GM04503 (cell line): ENCODE measurements at places on chromosomes 3 and 15.
A peak's percentile ranks its signal among the peaks of the same experiment; 100 is the strongest.

DNA sequence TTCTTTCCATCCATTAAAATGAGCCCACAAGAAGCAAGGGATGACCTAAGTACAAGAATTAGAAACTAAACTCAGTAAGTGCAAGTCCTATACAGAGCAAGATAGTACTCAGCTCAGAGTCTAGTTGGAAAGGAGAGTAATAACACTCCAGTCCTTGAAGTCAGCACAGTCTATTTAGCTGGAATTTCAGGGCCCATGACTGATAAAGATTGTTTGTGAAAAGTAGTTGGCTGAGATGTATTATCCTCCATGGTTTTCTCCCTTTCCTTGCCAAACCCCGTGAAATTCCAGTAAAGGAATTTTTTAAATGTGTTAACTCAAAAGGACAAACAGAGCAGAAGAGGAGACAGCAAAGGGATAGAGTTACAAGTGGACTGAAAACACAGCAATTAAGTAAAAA is 127.2 kb upstream of the STT3B start:
- DNase-seq, result no peak

- DNase-seq, result no peak
Measured at GRCh38 chr15:56772868-56773639, 39.7 kb upstream of the ZNF280D start.

DNA sequence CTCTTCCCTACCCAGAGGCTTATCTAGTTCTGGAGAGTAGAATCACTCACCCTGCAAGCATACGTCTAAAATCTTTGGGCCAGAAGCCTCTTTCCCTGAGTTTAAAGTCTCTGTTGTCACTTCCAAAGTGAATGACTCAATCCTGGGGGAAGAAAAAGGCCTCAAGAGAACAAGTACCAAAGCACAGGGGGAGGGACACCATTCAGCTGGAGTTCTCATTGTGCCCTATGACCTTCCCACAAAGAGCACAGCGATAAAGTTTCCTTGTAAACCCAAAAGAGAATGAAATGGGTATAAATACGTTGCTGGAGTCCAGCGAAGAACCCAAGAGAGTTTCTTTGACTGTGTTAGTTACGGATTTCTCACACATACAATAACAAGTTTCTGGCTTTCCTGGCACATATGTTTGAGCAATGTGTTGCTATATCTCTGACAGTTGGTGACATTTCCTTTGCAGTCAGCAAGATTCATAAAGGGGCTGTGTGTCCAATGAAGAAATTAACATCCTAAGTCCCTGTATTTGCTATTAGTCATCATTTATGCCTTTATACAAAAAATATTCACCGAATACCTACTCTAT is 107.3 kb upstream of the PTPRG start:
- no peak for DNase-seq

GRCh38 chr3:172946061-172946460 is 195.0 kb downstream of the SPATA16 start:
- no peak for DNase-seq

DNA sequence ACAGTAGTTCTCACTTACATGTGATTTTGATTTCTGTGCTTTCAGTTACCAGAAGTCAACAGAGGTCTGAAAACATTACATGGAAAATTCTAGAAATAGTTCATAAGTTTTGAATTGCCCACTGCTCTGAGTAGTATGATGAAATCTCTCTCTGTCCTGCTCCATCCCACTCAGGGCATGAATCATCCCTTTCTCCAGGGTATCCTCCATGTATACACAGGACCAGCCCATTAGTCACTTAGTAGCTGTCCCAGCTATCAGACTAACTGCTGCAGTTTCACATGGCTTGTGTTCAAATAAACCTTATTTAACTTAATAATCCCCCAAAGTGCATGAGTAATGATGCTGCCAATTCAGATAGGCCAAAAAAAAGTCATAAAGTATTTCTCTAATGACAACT is 38.6 kb downstream of the EPHA3 start:
- DNase-seq, result peak; percentile 34

DNA sequence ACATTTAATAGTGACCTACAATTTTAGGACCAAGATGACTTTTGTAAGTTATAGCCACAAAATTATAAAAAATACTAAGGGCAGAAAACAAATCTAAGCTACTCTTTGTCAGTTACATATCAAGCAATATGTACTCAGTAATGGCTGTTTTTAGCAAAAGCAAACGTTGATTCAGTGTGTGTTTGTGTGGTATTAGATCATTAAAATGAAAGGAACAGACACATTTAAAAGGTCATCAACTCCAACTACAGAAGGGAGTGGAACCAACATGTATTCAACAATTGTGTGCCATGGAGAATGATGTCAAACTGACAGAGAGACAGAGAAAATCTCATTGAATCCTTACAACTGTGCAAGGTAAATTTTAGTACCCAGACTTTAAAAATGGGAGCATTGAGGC is 268.8 kb upstream of the STT3B start:
- DNase-seq, result no peak

DNA sequence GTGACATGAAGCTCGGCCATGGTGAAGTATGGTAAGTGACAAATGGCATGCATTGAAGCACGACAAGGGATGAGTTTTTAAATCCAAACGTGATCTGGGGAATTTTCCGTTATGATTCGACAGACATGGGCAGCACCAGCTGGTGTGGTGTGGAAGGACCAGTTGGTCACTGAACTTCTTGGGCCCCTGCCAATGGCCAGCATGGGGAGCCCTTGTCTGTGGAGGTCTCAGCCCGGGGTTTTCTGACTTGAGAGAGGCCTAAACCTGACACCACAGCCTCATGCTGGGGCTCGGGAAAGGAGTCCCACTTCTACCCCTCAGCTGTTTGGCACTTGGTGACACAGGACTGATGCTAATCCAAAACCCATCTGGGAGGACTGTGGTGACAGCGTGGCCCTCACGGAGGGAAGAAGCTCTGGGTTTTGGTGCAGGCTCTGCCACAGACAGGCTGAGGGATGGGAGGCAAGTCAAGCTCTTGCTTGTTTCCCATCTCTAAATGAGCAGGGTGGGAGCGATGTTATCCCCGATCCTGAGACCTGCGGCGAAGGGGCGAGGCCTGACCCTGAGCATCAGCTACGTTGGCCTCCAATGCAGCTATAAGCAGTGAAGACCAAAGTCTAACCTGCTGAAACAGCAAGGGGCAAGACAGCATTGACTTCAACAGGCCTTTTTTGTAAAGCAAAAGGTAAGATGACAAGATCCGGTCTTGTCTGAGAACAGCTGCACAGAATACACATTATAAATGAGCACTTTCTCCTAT is 69.5 kb downstream of the ATP1B3 start:
- no peak for DNase-seq

DNA sequence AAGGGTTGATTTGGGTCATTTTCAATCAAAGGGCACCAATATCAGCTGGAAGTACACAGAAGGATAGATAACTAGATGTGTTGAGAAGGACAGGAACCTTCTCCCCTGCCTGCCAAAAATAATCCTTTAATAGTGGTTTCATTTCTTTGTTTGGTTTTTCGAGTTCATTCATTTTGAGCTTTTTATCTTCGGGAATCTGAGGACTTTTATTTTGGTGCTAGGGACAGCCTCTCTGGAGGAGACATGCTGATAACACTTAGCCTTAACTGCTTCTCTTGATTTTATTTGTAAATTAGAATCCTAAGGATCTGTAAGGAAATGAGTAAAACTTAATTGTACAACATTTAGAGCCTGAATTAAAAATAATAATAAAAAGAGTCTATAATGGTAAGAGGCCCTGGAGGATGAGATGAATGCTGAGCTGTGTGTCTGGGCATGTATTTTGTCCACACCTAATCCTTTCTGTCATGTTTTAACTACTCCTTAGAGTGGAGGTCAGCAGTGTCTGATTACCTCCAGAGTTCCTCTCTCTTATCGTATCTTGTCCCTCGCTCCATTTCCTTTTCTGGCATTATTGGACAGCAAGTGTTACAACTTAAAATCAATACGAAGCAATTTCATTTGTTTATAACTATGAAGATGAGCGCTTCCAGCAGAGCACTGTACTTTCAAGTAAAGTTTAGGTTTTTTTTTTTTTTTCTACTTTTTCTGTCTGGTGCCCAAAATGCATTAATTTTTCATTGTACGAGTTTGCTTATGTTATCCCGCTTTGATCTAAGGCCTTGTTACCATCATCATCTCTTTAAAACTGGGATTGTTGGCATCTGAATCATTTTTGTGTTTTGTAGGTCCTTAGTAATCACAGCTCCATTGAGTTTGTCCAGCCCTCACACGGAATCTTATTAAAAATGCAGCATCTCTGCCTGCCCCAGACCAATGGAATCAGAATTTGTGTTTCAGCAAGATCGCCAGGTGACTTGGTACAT is 22.8 kb downstream of the PTPRG start:
- DNase-seq, result no peak

DNA sequence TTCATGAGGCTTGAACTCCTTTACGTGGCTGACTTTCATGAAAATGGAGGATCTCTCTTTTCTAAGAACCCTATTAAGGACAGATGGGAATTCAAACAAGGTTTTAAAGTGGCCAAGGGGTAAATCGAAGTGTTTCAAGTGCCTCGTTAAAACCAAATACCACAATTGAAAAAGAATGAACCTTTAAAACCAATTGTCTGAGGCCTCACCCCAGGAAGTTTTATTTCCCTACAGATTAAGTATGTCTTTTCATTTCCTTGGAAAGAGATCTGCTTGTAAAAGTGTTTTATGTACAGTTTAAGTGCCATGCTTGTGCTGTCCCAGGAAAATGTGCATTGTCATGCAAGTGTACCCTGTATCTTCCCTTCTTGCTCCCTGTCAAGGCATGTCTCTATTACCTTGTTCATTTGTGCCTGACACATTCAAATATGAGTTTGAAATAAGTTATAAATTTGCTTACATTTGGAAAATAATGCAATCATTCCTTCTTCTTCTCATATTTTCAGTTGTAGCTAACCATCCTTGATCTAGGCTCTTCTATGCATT is 138.7 kb downstream of the ZPLD1 start:
- no peak for DNase-seq

GRCh38 chr3:50447290-50447840 is 56.1 kb downstream of the CACNA2D2 start:
- no peak for DNase-seq

- no peak for DNase-seq
Measured at GRCh38 chr15:28889346-28889745, 3.6 kb downstream of the APBA2 start.

- no peak for DNase-seq
Measured at GRCh38 chr3:61288446-61288845, 37.2 kb upstream of the FHIT start.

DNA sequence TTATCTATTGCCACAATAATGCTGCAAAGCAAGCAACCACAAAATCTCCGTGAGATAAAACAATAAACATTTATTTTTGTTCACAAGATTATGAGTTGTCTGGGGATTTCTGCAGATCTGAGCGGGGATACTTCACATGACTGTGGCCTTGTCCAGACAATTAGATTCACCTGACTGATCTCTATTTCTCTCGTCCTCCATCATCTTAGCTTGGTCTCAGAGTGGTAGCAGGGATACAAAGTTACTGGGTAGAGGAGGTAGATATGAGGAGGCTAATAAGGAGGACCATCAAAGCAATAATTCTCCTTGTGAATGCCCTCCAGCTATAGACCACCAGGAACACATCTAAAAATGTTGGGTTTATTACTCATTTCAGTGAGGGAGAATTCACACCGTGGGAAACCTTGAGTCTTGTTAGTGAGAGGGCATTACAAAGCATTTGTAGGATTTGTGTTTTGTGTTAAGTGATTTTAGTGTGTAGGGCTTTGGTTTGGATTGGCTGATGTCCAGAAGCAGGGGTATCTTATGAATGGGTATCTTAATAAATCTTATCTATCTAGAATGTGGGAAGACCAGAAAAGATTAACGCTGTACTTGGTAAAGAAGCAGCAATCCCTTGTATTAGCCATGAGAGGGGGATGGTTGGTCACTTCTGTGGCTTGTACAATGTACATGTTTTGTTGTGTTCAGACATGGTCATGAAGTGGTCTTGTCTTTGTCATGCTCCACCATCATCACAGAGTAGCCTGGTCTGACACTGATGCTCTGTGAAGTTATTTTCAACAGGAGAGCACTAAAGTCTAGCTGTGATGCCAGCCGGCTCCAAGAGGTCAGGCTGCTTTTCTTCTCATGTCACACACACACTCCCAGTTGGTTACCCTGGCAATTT is 287.6 kb upstream of the STT3B start:
- DNase-seq, result no peak

- no peak for DNase-seq
Measured at GRCh38 chr3:31043184-31043819, 148.8 kb upstream of the GADL1 start.

DNA sequence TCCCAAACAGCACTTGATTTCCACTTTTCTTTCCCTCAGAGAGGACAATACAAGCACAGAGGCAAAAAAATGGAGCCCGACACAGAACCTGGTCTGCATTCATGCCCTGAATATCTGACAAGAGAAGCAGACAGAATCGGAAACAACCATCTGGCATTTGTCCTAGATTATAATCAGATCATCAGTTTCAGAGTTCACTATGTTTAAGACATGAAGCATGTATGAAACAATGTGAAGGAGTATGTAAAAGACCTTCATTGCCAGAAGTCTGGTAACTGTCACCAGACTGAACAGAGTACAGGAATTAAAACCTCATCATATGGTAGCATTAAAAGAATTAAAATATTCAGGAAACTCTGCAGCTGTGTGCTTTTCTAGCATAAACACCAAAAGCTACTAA is 65.0 kb downstream of the SETD2 start:
- no peak for DNase-seq

DNA sequence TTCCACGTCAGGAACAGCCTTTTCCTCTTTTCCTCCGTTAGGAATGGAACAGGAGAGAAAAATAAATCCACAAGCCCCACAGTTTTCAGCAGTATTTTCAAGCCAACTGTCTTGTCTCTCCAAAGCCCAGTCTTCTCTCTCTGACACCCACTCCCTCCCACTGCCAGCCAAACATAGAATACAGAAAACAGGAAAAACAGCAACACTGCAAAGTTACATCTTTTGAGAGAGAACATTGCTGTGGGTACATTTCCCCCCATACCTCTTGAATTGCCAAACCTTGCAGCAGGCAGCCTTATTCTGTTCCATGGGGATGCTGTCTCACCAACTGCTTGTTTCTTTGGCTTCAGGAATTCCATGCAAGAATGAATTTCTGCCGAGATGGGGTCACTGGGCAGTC is 355.7 kb upstream of the UMPS start:
- DNase-seq, result no peak

DNA sequence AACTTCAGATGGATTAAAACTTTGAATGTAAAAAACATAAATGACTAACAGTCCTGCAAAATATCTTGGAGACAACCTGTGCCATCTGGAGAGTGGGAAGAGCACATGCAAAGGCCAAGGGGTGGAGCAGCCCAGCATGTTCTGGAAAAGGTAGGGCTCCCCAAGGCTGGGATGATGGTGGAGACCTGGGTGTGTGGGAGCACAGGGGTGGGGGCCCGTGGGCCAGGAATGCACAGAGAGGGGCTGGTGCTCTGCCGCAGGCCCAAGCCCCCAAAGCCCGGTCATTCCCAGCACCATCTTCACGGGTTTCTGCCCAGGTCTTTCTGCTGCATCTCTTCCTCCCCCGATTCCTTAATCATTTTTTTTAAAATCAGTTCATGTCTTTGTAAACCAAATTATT is 9.7 kb upstream of the GATA2 start:
- DNase-seq, result no peak

- DNase-seq, result no peak
Measured at GRCh38 chr3:36907911-36908646, 36.8 kb downstream of the TRANK1 start.

- DNase-seq, result no peak
Measured at GRCh38 chr3:30299674-30300385, 306.6 kb upstream of the TGFBR2 start.
